ENCODE measurements at places on chromosomes 3 and 15.

GRCh38 chr3:22920006-22920405 is 283.1 kb upstream of the UBE2E2 start:
- DNase-seq: no peak

DNA sequence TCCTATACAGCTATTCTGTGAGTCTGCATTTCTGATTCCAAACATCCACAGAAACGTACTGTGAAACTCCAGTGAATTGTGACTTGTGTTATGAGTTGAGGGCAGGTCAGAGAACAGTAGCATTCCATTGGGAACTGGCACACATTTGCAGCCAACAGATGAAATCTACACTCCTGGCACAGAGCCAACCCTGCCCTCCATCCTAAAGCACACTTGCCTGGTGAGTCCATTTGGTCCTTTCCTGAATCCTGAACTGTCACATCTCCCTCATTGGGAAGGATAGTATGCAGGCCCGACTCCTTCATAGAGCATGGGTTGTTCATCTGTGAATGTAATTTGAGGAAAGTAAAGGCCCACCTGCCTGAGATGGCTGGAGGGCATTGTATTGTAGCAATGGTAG is 314.3 kb upstream of the RASGRP1 start:
- DNase-seq: no peak

GRCh38 chr3:133016838-133017309 is 21.3 kb upstream of the TMEM108 start:
- no peak for DNase-seq

- DNase-seq: no peak
Observed at GRCh38 chr3:190108804-190109203, 11.9 kb downstream of the P3H2 start.

GRCh38 chr15:66298803-66299251 is 5.5 kb downstream of the DIS3L start:
- no peak for DNase-seq

DNA sequence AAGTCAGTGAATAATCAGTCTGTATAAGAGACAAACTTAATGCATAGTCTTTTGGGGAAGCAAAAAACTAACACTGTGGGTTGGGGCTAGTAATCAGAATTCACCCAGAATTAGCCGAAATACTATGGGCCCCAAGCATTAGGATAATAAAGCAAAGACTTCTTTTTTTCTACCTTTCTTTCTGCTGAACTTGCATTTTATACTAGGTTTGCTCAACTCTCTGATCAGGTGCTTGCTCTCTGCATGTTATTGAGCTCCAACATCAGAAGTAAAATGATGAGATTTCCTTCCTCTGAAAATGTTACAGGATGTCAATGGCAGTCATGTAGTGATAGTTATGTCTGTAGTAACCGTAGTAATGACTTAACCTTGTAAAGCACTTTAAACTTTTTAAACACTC is 216.6 kb downstream of the KCNMB2 start:
- DNase-seq: no peak

- DNase-seq: no peak
Observed at GRCh38 chr15:83471307-83471866, 24.2 kb downstream of the SH3GL3 start.

GRCh38 chr3:124313621-124314020 is 321.7 kb upstream of the ROPN1 start:
- DNase-seq: no peak

GRCh38 chr15:75713338-75713895 is 769 bp upstream of the CSPG4 start:
- DNase-seq: no peak

DNA sequence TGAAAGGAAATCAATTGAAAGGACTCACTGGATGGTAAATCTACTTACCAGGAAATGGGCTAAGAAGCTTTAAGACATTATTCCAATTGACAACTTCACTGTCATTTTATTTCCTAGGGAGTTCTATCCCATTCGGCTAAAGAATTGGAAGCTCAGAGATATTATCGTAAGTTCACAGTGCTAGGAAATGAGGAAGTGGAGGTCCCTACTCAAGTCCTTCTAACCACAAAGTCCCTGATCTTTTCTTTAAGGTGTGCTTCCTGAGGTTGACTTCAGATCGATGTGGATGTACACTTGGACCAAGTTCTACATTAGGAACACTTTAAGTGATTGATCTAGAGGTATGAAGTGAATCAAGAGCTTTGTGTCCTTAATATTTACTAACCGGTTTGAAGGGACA is 63.6 kb downstream of the MDFIC2 start:
- DNase-seq: no peak

DNA sequence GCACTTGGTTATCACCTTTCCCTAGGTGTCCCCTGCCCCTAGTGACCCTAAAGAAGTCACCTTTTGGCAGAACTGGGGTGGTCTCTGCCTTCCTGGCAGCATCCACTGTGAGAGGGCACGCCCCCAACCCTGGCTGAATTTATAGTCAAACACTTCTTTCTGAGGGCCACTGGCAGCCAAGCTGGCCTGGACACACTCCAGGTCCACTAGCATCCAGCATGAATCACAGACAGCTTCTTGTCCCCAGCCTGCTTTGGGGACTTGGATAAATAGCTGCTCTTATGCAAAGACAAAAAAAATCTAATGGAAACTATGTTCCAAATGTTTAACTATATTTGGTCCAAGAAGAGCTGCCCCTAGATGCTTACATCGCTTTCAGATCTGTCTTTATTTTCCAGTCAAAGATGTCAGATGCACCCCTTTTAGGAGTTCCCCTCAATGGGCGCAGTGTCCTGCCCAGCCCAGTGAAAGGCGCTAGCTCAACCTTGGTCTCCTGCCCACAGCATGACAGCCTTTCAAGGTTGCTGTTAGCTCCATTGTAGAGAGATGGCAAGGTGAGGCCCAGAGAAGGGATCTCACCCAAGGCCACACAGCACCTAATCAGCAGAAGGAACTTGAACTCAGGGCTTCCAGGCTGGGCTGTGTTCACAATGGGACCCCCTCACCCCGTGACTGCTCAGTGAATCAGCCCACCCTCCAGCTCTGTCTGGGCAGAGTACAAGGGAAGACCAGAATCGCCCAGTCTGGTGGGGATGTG is 7.0 kb downstream of the RASL12 start:
- no peak for DNase-seq

DNA sequence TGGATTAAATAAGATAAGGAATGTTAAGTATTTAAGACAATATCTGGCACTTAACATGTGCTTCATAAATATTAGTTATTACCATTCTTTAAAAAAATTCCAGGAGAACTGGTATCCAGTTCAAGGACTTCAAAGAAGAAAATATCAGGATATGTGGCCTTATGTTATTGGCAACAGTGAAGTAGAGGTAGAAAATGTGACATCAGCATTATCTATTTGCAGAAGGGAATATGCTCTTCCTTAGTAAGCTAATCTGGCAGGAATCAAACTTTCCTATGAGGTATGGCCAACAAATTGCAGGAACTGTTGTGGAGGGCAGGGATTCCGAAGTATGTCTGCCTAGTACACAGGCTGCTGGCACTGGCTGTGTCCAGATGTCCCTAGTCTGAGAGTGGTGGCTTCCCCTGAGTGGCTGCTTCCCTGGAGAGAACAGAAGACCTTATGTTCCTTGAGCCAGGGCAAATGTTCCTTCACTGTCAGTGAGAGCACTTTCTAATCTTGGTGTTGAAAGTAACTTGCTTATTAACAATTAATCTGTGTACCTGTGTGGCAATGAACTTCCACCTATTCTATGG is 351.7 kb upstream of the THRB start:
- DNase-seq: no peak

GRCh38 chr3:184553385-184553784 is 8.2 kb upstream of the EPHB3 start:
- no peak for DNase-seq

DNA sequence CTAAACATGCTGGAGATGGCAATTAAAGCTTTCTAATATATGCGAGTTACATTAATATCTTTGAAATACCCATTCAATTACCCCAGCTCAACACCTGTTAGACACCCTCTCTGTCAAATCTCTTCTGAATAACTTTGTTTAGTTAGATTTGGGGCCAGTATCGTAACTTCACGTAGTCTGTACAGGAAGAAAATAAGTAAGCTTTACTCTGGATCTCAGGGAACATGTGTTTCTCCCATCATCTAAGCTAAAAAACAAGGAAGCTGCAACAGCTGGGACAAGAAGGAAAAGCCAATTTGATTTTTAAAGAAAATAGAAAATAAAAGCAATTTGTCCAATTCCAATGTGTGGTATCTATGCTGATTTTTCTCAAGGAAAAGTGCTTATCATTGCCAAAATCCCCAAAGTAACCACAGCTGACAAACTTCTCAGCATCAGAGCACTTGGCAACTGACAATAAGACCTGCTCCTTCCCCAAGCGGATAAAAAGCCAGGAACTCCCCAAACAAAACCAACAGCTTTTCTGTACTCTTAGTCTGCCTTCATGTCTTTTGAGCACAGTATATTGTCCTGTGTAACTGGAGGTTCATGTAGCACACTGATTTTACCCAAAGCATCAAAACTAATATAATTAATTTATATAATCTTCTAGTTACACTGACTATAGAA is 279.1 kb downstream of the ZBTB20 start:
- DNase-seq: no peak

- no peak for DNase-seq
Observed at GRCh38 chr3:194129581-194130133, 6.3 kb upstream of the HES1 start.

GRCh38 chr3:60746695-60747416 is 504.4 kb downstream of the FHIT start:
- no peak for DNase-seq

- DNase-seq: no peak
Observed at GRCh38 chr3:185552358-185552877, at the start of gene LIPH. LIPH (minus strand) TSS chr3:185552588; CDS start chr3:185552471, 117 bp downstream.

DNA sequence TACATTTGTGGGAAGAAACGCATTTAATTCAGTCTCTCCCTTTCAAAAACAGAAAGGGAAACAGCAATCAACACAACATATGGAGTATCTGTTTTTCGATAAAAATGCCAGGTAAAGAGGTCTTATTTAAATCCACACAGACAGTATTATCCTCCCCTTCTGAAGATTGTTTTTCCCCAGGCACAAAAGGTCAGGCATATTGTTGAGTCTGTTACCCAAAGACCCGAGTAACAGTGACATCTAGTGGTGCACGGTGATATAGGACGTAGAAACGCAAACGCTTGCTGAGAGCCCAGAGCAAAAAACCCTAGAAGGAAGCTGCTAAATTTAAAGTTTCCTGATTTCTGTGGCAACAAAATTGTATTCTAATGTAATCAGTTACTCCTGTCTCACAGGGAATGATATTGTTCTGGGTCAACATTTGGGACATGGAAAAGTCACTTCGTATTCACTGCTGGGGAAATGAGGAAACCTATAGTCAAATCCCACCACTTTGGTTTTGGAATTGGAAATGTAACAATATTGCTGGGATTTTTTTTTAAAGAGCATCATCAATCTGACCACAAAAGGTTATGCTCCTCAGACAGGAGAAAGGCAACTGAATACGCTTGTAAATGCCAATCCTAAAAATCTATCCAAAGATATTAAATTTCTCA is 312.7 kb upstream of the CCDC54 start:
- DNase-seq: peak; percentile 58

- DNase-seq: no peak
Observed at GRCh38 chr3:36648241-36649034, 115.9 kb downstream of the DCLK3 start.

- no peak for DNase-seq
Observed at GRCh38 chr3:195905970-195906864, 2.1 kb downstream of the TNK2 start.
